ENCODE measurements at places on chromosomes 2 and 18. TPM values are rescaled to one million over a fixed set of nuclear protein-coding genes. Genes with fewer than 3 reads are reported as not detected.

- DNase-seq, result no peak
Observed at GRCh38 chr2:231102772-231103171, 22.1 kb downstream of the HTR2B start.

DNA sequence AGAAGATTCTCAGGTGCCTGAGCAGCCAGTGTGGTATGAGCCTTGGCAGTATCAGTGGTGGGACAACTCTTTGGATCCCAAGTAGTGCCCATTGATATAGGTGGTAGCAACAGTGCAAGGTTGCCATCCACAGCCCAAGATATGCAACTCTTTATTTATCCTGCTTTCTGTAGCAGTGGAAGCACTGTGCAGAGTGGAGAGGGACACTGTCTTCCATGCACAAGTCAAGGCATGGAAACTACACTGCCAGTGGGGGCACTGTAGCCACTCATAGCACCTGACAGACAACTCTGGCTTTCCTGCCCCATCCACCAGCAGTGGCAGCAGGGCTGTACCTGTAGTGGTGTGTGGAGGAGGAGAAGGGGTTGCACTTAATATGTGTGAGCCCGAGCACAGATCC is 409.6 kb upstream of the TMEFF2 start:
- no peak for DNase-seq

The MC4R gene
- total RNA-seq, result not detected

The CYTIP gene
- 755 TPM for total RNA-seq

The DAW1 gene
- total RNA-seq, result not detected

The PTPRM gene
- total RNA-seq, result 7.5 TPM

The UGT1A6 gene
- total RNA-seq, result not detected

GRCh38 chr2:230360028-230360427 is 33.0 kb downstream of the SP140L start:
- no peak for DNase-seq

DNA sequence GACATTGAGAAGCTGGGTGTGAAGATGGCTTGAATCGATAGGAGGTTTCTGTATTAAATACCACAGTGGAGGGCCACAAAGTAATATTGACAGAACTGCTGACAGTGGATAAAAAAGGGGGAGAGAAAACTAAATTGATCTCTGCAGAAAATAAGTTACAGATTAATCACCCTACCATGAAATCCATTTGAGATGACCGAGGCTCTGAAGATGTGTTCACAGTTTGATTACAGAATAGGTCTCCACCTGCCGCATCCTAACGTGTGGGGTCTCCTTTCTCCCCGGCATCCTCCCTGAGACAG is 165.6 kb downstream of the EIPR1 start:
- DNase-seq, result no peak

The DPYSL5 gene
- not detected for total RNA-seq

DNA sequence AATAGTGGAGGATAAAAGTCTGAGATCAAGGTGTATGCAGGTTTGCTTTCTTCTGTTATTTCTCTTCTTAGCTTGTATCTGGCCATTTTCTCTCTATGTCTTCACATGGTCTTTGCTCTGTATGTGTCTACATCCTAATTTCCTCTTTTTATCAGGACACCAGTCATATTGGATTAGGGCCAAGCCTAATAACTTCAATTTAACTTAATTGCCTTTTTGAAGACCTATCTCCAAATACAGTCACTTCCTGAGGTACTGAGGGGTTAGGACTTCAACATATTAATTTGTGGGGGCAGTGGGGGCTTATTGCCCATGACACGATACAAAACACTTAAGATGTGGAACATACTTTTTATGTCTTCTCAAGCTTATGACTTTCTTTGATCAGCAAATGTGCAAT is 632.9 kb upstream of the CELF4 start:
- DNase-seq, result no peak

The NEU4 gene
- 0.86 TPM for total RNA-seq

- DNase-seq, result no peak
Observed at GRCh38 chr2:2706306-2706705, 375.2 kb upstream of the MYT1L start.

DNA sequence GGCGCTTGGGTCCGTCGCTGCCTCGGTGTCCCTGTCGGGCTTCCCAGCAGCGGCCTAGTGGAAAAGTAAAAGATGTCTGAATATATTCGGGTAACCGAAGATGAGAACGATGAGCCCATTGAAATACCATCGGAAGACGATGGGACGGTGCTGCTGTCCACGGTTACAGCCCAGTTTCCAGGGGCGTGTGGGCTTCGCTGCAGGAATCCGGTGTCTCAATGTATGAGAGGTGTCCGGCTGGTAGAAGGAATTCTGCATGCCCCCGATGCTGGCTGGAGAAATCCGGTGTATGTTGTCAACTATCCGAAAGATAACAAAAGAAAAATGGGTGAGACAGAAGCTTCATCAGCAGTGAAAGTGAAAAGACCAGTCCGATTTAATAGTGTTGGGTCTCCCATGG is 8.0 kb downstream of the HES6 start:
- no peak for DNase-seq

The LRRFIP1 gene
- 203 TPM for total RNA-seq

GRCh38 chr2:63494100-63494499 is 94.2 kb downstream of the WDPCP start:
- no peak for DNase-seq

The CROCC2 gene
- total RNA-seq, result not detected

The MPP4 gene
- not detected for total RNA-seq

The MARCO gene
- not detected for total RNA-seq

GRCh38 chr2:122451040-122451439 is 695.6 kb downstream of the TSN start:
- no peak for DNase-seq

DNA sequence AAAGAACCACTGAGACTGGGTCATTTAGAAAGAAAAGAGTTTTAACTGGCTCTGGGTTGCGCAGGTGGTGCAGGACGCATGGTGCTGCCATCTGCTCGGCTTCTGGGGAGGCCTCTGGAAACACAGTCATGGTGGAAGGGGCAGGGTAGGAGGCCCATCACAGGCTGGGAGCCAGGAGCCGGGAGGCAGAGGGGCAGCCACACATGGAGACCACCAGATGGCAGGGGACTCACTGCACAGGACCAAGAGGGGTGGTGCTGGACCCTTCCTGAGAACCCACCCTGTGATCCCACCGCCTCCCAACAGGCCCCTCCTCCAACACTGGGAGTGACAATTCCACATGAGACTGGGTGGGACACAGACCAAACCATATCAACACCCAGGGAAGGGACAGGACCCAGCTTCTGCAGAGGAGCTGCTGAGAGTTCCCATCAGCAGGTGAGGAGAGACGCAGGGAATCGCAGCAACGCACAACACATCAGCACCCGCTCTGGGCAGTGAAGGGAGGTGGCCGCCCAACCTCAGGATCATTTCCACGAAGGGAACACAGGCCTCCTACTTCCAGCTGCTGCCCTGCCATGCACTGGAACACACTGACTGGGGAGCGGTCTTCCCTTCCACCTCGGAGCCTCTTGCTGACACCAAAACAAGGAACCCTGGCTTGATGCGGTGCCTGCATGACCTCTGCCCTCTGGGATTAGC is 130.7 kb downstream of the TPO start:
- DNase-seq, result no peak

The HOXD3 gene
- total RNA-seq, result not detected

DNA sequence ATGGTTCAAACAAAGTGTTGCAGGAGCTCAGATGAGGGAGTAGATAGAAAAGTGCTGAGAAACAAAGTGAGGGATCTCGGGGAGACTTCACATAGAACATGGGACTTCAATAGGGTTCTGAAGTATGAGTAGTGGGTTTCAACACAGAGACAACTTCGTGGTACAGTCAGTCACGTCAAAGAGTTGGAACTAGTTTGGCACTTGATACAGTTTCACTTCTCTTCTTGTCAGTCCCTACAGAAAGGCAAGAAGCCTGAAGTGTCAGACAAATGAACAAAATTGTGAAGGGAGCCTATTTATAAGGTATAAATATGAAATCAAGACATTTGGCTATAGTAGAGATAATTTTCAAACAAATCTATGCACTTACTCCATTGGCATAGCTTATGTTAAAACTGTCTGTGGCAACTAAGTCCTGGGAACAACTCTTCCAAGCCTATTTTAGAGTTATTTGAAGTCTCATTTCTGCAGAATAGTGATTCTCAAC is 338.0 kb downstream of the TDRD15 start:
- DNase-seq, result no peak
